ENCODE measurements at places on chromosomes 11 and 22.

DNA sequence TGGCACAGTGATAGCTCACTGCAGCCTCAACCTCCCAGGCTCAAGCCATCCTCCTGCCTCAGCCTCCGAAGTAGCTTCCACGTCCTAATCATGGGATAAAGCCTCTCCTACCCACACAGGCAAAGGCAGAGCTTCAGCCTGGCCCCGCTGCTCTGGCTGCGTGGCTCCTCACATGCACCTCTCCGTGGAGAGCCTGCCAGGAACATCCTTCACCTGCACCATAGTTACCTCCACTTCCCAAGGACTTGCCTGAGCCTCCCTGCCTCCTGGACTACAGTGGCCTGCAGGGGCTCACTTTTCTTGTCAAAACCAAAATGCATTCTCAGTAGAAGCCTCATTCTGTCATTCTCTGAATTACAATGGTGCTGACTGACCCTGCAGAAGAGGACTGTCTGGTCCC, 6.5 kb downstream of the C11orf16 start:
- no peak for DNase-seq

- no peak for DNase-seq
Observed at GRCh38 chr11:88421530-88421929, 84.0 kb upstream of the CTSC start.

GRCh38 chr22:49508561-49508960, 319.1 kb downstream of the BRD1 start:
- DNase-seq = no peak

DNA sequence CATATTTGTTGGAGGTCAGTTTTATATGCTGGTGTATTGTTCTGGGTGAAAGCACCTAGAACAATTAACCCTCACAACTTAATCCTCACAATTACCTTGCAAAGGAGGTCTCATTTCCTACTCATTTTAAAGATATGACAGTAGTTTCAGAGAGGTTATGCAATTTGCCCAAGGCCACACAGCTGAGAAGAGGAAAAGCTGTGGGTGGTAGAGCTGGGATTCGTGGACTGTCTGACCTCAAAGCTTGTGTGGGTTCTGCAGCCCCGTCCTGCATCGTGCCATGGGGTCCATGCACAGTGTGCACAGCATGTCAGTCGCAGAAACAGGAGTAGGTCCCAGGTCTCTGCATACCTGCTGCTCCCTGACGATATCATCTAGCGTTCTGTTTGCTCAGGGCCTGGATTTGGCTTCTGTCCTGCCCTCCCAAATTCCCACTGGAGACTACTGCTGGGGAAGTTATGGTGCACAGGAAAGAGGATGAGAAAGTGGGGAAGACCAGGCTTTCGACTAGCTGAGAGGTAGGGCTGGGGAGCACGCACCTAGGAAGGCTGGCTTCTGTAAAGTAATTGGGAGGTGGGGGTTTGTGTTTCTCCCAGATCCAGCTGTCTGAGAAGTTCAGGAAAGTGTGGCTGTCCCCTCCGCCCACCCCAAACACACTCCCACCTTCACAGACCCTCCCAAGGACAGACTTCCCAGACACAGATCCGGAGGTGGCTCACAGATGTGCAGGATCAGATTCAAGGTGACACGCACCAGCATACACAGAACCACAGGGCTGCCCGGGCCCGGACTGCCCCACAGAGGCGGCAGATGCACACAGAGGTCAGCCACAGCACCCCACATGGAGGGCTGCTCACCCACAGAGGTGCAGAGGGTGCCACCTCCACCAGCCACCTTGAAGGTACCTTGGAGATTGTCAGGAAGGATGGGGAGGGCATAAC, 2.0 kb downstream of the BACE1 start:
- DNase-seq = no peak

DNA sequence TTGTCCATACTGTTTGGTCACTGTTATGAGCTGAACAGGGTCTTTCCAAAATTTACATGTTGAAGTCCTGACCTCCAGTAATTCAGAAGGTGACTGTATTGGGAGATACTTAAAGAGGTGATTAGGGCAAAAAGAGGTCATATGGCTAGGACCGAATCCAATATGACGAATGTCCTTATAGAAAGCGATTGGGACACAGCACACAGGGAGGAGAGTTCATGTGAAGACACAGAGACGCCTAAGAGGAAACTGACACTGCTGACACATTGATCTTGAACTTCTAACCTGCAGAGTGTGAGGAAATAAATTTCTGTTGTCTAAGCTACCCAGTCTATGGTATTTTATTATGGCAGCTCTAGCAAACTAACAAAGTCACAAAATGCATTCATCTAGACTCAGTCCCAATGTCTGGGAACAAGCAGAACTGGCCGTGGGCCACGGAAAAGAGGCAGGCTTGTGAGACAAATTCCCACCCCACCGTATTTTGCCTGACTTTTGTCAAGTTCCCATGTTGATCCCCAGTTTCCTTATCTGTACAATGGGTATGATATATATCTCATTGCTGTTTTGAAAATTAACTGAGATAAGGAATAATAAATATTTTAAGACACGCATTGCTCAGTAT, 295.0 kb downstream of the NTM start:
- DNase-seq = no peak

- DNase-seq = peak; percentile 82
Observed at GRCh38 chr11:64723117-64723906, at the start of gene NRXN2. TSS of gene NRXN2 (minus strand) at chr11:64723197. CDS start at chr11:64713699, 9,498 bp downstream.

DNA sequence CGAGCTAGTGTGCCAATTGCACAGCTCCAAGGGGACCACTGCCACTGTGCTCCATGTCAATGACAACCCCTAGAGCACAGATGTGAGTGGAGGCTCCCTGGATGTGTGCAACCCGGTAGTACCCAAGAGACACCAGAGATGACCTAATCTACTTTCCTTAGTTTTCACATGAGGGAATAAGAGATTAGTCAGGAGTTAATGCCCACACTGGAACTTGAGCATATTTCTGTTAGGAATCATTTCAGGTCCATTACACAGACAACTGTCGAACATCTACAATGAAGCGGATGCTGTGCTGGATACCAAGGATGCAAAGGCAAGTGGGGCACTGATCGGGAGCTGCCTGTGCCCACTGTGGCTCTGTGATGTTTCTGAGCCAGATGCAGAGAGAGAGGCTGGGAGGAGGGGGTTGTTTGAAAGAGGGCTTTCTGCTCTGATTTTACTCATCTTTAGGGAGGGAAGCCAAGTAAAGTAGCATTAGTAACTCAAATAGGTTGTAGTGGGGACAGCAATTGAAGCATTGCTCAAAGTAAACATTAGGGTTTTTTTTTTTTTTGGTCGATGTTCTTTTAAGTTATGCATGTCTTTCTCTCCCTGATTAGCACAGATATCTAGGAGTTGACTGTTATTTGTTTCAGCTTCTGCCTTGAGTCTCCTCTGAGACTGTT, 82.5 kb upstream of the SORL1-AS1 start:
- no peak for DNase-seq

DNA sequence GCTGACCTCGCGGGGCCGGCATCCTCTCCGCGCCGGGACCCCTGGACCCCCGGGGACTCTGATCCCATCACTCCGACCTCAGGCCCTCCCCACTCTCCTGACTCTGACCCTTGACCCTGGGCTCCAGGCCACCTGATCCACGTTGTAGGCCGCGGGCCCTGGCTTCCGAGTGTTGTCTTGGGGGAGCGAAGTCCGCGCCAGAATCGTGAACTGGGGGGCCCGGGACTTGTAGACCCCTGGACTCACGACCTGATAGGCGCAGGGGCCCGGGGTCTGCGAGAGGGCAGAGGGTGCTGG, 716 bp upstream of the TYMP start:
- DNase-seq = no peak

DNA sequence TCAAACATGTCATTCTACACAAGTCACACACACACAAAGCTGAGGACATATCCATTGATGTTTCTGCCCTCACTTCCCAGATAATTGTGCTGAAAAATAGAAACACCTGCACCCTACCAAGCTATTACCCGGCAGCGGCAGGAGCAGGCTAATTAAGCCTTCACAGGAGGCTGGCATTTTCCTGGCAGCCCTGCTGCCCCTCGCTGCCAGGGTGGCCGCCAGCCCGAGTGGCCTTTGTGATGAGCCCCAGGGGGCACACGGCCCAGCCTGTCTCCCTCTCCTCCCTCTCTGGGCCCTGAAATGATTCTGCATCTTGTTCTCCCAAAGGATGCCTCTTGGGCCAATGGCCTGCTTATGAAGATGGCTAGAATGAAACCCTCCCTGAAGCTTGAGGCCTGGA, 76.2 kb upstream of the TP53I11 start:
- DNase-seq = peak; percentile 59

DNA sequence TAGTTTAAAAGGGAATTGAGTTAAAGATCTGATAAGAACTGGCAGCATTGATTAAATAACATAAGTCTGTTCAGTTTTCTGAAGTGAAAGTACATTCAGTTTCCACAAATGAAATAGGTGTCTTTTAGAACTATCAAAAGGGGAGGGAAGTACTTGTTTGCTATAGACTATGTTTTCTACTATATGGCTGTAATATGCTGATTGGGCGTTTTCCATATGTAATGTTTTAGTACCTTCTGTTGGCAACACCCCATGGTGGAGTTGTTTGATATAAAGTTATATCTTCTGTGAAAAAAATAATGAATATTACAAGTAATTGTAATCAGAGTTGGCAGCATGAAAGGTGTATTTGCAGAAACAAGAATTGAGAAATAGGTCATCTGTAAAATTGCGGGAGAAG, 237.6 kb downstream of the JRKL start:
- no peak for DNase-seq

- no peak for DNase-seq
Observed at GRCh38 chr22:24137595-24137994, 43.7 kb upstream of the SUSD2 start.

DNA sequence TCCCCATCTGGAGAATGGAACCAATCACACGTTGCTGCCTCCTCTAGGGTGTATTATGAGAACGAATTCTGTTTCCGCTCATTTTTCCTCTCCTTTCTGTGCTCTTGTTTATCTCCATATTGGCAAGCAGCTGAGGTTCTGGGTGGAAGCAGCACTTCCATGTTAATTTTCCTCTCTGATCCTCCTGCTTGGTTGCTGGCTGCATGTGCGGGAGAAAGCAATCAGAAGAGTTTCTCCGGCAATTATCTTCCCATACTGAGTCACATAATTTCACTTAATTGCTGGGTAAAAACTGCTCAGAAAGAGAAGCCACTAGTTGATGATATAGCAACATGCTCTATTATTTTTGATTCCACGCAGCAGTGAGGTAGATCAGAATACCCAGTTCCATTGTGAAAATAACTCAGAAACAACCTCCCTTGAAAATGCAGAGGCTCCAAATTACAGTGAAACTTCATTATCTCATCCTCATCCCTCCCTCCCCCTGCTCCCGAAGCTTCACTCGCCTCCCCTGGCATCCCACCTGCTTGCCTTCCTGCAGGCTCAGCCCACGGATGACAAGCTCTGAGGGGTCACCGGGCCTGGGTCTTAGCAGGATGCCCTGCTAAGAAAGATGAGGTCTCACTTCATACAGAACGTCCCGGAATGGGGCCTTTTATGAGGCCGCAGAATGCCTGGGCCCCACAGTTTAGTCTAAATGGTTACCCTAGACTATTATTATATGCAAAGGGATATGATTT, 20.4 kb downstream of the FXYD6 start:
- DNase-seq = no peak

- DNase-seq = no peak
Observed at GRCh38 chr11:74815966-74816365, 67.3 kb downstream of the RNF169 start.

DNA sequence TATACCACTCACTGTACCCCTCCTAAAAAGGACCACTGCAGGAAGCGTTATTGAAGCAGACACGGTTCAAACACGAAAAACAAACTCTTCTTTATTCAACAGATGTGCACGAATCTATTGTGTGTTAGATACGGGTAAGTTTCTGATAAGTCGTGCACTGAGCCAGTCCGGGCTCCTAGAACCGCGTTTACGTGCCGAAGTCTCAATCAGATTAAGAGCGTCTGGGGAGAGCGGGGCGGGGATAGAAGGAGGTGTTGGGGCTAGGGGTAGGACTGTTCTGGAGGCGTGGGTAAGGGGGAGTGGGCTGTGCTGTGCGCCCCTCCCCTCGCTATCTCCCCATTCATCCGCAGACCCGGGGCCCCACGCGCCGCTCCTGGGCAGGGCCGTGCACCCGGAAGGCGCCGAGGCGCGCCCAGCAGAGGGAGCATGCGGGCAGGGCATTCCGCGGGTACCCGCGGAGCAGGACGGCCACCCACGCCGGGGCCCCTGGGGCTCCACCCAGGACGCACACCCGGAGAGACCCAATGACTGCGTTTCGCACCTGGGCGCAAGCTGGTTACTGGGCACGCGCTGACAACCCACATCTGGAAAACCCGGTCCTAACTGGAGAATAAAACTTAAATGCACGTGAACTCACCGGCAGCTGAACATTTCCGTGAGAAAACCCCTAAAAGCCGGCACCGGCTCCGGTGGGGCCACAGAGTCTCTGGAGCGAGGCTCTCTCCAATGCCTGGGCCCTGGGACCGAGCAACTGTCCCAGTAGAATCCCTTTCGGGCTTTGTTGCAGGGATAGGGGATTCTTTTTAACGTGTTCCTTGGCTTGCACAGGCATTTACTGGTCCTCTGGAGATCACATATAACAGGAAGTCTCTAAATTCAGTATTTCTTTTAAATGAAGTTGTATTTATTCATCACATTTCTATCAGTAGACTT, 40.6 kb downstream of the WEE1 start:
- peak; percentile 61 for DNase-seq

DNA sequence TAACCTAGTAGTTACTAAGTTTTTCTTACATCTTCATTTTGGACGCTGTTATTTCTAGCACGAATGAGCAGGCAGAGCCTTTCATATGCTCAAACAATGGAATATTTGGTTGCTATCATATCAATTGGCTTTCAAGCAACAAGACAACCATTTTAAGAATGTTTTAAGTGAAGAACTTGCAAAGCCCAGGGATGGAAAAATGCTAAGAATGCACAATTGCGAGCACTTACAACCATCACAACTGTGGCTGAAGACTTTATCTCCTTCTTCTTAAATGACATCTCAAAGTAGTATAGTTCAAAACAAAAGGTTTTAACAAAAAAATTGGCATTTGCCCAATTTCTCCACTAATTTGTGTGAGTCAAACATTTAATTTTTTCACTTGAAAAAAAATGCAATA, 8.3 kb upstream of the MMP1 start:
- DNase-seq = no peak

DNA sequence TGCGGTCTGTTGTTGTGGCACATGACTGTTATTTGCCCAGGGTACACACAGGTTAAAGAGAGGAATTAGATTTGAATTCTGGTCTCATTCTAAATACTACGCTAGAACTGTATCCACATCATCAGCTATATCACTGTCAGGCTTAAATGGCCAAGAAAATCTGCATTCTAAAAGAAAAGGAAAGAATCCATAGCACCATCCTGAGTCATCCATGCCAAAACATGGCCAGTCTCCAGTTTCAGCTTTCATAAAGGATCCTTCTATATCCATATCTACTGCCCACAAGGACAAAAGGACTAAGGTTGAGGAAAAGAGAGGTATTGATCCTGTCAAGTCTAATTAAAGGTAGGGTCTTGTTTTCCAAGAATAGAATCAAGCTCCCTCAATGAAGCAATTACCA, 73.6 kb upstream of the GDPD4 start:
- DNase-seq = no peak

- DNase-seq = no peak
Observed at GRCh38 chr22:40544758-40545157, 91.8 kb downstream of the MRTFA start.

- no peak for DNase-seq
Observed at GRCh38 chr11:96310236-96310635, 32.8 kb downstream of the MAML2 start.

All from NCI-H774 (cell line).